ENCODE measurements at places on chromosomes 1 and 21. TPM values are rescaled to one million over a fixed set of nuclear protein-coding genes. Genes with fewer than 3 reads are reported as not detected.

- DNase-seq: no peak
Observed at GRCh38 chr1:22168412-22168973, 25.6 kb upstream of the WNT4 start.

- peak; percentile 26 for DNase-seq
Observed at GRCh38 chr1:47881505-47882442, 115.4 kb downstream of the TRABD2B start.

GRCh38 chr21:19864476-19864875 is 1133.7 kb upstream of the NCAM2 start:
- no peak for DNase-seq

DNA sequence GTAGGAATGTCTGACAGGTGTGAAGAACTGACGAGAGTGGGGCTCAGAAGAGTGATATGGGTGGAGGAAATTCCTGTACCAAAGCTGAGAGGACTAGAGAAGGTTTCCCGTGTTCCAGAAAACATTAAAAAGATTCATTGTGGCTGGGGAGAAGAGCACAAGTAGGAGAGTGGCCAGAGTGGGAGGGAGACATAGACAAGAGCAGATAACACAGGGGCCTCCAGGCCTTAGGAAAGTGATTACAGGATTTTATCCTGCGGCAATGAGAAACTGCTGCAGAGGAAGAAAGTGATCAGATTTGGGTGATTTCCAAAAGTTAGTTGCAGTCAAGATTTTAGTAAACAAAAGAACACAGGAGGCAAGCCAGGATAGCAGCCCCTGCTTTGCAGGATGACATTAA is 7.9 kb downstream of the C8B start:
- DNase-seq: no peak

GRCh38 chr21:36891692-36892091 is 74.8 kb downstream of the HLCS start:
- no peak for DNase-seq

DNA sequence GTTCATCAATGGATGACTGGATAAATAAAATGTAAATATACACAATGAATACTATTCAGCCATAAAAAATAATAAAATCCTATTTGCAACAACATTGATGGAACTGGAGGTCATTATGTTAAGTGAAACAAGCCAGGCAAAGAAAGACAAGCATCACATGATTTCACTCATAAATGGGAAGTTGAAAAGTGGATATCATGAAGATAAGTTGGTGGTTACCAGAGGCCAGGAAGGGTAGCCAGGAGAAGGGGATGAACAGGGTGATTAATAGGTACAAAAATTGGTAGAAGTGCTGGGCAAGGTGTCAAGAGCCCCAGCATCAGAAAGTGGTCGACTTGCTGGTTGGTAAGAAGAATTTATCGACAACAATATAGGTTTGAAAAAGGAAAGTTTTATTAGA is 1.3 kb upstream of the PARK7 start:
- no peak for DNase-seq

DNA sequence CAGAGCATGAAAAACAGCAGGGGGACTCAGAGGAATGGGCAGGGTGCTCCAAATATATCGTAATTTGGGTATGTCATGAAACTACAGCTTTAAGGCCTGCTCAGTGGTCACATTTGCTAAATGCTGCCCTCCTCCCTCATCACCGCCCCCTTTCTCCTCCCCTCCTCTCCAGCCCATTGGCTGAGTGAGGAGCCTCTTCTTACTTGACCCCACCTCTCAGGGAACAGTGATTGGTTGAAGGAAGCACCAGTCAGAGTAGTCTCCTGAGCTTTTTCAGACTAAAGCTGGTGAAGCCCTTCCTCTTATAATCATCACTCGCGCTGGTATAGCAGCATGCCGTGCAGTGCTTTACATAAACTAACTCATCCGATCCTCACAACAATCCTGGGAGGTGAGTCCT is 10.0 kb upstream of the TTC39A start:
- DNase-seq: no peak

- no peak for DNase-seq
Observed at GRCh38 chr1:3819771-3820200, 23.5 kb upstream of the LRRC47 start.

DNA sequence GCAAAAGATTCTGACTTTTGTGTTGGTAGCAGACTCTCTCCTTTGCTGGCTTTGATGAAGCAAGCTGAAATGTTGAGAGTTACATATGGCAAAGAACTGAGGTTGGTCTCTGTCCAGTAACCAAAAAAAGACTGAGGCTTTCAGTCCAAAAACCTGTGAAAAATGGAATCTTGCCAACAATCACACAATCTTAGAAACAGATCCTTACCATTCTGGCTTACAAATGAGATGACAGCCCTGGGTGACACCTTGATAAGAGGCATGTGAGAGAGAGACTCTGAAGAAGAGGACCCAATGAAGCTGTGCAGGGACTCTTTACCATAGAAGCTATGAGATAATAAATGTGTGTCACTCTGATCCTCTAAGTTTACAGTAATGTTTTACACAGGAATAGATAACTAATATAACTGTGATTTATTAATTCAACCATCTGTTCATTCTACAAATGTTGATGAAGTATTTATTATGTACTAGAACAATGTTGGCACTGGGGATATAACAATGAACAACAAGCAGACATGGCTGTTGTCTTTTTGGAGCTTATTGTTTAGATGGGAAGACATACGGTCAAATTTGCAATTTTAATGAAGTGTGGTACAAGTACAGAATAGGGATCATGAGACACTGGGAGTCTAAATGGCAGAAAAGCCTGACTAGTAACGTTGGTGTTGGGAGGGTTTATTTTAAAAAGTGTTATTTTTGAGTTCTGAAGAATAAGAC is 251.0 kb downstream of the OLFM3 start:
- no peak for DNase-seq

The FPGT gene
- 13.2 TPM for total RNA-seq

- peak; percentile 61 for DNase-seq
Observed at GRCh38 chr1:91672601-91673161, 172.0 kb downstream of the CDC7 start.

The PHTF1 gene
- 44.0 TPM for total RNA-seq

GRCh38 chr1:27106561-27107323 is 48.2 kb downstream of the SLC9A1 start:
- no peak for DNase-seq

Measured in natural killer cell treated with Interleukin-12 subunit alpha and Interleukin-12 subunit beta and Interleukin-15 and Interleukin-18, amount 100 ng/mL, for 72 hours (primary cell).